ENCODE measurements at places on chromosomes 5 and 9. TPM values are rescaled to one million over a fixed set of nuclear protein-coding genes. Genes with fewer than 3 reads are reported as not detected.

CCNO gene
- 0.18 TPM for polyA plus RNA-seq

IL7R gene
- 65.9 TPM for polyA plus RNA-seq

C1QTNF2 gene
- 0.69 TPM for polyA plus RNA-seq

F12 gene
- polyA plus RNA-seq = 0.69 TPM

GCNT4 gene
- polyA plus RNA-seq = 10.1 TPM

RANBP17 gene
- polyA plus RNA-seq = 10.5 TPM

PKD2L2 gene
- polyA plus RNA-seq = not detected
